ENCODE measurements at places on chromosomes 7 and 10.

- no peak for DNase-seq
Measured at GRCh38 chr7:28510026-28510369, 97.7 kb downstream of the CREB5 start.

DNA sequence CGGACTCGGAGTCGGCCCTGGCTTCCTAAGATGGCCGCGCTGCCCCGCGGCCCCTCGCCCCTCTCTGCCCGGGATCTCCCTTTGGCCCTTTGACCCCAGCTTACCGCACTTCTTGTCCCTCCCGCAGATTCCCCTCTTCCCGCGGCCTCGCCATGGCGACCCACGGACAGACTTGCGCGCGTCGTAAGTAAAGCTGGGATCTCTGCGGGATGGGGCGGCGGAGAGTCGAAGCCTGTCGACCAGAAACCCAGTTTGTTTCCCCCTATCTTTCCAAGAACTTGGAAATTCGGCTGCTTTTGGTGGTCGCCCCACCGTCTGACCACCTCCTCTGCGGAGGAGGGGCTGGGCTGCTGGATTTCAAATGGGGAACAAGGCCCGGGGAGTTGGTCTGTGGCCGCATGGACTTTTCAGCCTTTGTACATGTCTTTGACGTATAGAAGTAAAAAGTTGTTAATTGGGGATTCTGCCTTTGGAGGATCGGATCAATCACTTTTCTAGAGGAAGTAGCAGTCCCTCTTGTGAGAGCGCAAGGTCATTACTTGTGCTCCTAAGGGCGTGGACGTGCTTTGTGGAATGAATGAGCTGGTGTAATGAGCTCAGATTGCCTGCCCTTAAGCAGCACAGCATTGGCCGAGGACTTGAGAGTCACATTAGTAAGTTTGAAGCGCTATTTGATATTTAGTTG lies 553 bp downstream of the VDAC2 start:
- peak; percentile 59 for DNase-seq

GRCh38 chr7:98619450-98620321 lies 2.6 kb downstream of the NPTX2 start:
- DNase-seq: peak; percentile 25

- DNase-seq: no peak
Measured at GRCh38 chr10:60155099-60155877, 234.4 kb downstream of the ANK3 start.

DNA sequence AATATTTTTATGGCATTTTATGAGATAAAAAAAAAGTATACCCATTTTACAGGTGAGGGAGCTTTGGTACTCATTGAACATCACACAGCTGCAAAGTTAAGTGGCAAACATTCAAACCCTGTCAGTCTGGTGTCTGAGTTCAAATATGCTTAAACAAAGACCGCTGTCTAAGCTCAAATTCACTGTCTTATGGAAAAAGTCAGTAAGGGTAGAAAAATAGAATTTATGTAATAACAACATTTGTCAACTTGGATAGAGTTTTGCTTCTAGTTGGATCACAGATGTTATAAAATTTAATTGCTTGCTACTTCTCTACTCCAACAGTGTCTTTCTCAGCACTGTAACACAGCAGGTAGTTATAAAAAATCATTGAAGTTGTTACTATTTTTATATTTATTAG lies 161.7 kb upstream of the CSTF2T start:
- DNase-seq: no peak

All from activated CD4-positive, alpha-beta T cell treated with anti-CD3 and anti-CD28 coated beads for 48 hours (primary cell).